Left renal cortex interstitium (tissue), 4 donors: ENCODE measurements at places on chromosomes 3 and 15. TPM values are rescaled to one million over a fixed set of nuclear protein-coding genes. Genes with fewer than 3 reads are reported as not detected.

FEZF2 gene
- not detected for polyA plus RNA-seq

GHRL gene
- polyA plus RNA-seq = 2.7 TPM

ZNF445 gene
- 29.8 TPM for polyA plus RNA-seq

SCN11A gene
- polyA plus RNA-seq = 0.62 TPM

ITIH3 gene
- 10.1 TPM for polyA plus RNA-seq

GUCA1C gene
- 0.21 TPM for polyA plus RNA-seq
